Thoracic aorta (tissue), 2 donors: ENCODE measurements at places on chromosomes 6 and 20.

DNA sequence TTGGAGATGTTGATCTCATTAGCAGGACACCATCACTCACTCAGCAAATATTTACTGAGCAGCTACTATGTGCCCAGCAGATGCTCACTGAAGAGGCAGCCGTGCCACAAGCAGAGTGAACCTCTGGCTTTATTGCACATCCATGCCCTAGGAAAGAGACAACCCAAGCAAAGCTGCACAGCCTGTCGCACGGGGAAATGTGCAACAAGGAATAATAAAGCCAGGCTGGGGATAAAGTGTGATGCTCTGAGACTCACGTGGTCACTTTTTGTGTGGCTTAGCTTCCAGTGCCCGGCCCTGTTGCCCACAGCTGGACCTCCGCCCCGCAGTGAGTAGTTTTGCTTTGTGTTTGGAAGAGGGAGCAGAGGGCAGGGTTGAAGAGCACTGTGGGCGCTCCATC is 130.4 kb upstream of the CDH4 start:
- DNase-seq: no peak

DNA sequence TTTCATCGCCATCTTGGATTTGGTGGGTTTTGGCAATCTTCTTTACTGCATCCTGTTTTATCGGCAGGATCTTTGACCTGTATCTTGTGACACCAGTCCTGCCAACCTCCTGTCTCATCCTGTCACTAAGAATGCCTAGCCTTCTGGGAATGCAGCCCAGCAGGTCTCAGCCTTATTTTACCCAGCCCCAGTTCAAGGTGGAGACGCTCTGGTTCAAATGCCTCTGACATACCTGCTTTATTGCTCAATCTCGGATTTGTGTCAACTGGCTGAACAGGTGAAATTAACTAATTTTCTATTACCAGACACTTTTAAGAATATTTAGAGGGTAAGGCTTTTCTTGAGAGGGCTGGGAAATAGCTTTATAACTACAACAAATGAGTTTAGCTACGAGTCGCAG is 102.5 kb downstream of the SASH1 start:
- no peak for DNase-seq

DNA sequence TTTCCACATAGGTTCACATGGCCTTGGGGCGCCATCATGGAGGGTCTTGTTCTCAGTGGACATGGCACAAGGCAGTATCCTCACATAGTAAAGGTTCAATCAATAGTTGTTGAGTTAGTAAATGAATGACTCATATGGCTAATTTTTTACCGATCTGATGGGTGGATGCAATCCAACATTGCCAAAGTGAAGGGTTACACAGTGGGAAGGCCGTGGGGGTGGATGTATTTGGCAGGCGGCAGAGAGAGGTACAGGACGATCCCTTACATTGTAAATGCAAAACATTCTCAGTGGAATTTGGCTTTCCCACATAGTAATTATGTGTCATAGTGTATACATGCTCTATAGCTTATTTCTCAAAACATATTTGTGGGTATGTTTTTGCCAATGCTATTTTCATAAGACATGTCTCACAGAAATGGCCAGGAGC is 21.0 kb upstream of the PDE7B start:
- no peak for DNase-seq

- DNase-seq: no peak
Observed at GRCh38 chr6:152458648-152459644, 178.2 kb downstream of the SYNE1 start.

DNA sequence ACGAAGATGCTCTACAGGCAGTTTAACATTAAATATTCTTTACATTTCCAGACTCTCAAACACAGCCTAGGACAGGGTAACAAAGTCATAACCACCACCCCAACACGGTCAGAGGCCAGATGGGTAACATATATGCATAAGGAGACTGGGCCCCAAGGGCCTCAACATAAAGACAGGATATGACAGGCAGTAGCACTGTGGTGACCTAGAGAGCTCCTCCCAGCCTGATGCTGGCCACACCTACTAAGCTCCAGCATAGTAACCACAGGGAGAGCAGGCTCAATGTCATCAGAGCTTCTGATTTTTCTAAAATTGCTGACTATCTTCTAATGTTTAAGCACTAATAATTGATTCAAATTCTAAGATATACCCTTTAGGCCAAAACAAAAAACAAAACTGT is 21.7 kb downstream of the SMLR1 start:
- DNase-seq: no peak

DNA sequence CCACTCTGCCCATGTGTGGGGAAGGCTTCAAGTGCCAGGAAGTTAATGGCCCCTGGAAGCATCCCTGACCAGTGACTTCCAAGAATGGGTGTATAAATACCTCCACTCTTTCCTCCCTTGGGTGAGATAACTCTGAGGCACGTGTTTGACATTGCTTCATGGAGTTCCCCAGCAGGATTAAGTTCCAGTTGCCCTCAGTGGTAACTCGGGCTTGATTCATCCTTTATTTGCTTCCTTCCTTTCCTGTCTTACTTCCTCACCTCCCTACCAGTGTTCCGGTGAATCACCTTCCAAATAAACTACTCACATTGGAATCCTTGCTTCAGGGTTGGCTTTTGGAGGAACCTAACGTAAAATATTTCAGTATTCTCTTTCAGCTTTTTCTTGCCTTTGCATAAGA is 84.6 kb upstream of the JAG1 start:
- no peak for DNase-seq

DNA sequence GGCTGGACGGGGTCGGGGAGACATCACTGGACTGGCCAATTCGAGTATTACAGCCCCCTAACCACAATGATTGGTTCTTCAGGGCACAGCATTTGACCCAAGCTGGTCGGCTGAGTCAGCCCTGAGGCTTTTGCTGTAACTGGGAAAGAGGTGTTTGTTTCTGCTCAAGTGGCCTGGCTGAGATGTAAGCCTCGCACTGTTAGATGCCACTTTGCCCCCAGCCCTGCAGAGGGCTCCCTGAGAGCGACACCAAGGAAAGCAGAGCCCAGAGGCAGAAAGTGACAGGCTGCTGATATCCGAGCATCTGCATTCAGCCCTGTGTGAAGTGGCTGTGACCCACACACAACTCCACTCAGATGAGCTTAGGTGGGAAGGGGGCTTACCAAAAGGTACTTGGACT is 19.4 kb downstream of the ERGIC3 start:
- no peak for DNase-seq

DNA sequence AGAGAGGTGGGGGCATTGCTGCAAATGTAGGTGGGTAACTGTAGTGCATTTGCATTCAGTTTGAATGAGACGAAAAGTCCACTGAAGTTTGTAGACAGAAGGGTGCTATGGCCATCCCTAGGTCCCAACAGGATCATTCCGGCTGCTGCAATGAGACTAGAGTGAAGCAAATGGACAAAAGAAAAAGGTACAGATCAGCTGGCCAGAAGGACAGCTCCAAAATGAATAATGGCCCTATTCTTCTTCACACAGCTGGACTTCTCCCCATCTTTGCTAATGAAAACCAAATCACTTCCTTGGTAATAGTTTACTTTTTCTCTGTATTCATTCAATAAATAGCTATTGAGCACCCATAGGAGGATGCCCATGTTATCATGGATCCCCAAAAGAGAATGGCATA is 56.4 kb upstream of the TPD52L1 start:
- no peak for DNase-seq

DNA sequence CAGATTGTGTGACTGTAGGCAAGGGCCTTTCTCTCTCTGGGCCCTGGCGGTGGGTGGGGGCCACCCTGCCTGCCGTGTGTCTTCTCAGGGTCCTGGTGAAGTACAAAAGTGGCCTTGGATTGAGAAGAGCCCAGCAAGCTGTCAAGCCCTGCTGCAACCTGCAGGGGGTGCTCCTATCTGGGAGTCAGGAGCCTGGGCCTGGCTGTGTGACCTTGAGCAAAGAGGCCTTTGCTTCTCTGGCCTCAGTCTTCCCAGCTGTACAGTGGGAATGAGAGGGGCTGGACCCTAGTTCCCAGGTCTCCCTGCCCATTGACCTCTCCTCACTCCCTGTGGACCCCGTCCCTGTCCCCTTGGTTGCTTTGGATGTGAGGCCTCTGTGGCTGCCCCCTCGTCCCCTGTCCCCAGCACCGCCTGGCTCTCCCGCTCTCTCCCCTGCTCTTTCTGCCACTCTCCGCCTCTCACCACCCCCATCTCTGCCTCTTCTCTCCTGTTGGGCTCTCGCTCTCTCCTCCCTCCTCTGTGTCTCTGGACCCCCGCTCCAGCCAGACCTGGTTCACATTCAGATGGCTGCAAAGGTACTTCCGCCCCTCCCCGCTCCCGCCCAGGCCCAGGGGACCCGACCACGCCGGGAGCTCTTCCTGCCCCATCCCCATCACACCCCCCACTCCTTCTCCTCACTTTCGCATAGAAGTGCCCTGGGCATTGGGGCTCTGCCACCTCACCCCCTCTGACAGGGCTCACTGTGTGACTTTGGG is 46.7 kb downstream of the SRC start:
- no peak for DNase-seq

GRCh38 chr20:38198238-38198861 is 33.3 kb upstream of the TGM2 start:
- DNase-seq: no peak

GRCh38 chr20:57399587-57400155 is 8.5 kb downstream of the RBM38 start:
- no peak for DNase-seq

GRCh38 chr6:146153040-146153758 is 124.3 kb downstream of the GRM1 start:
- DNase-seq: no peak

GRCh38 chr6:111626441-111626840 is 20.8 kb upstream of the TRAF3IP2 start:
- DNase-seq: no peak

DNA sequence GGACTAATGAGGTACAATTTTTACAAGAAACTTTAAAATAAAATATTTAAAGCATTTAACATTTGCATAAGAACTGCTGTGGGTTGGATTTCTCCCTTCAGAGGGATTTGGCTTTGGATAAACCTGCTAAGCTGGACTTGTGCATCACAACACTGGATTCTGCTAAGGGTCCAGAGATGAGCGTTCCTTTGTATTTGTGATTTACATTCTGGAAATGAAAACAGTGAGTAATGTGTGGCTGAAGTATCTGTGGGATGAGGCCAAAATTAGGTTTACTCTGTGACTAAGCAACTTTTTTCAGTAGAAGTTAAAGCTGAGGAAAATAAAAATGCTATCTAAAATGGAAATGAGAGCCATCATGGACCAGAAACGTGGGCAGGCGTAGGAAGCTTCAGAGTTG is 494.3 kb downstream of the EPM2A start:
- DNase-seq: no peak

GRCh38 chr6:39214120-39214813 is 15.0 kb downstream of the KCNK5 start:
- no peak for DNase-seq

- DNase-seq: no peak
Observed at GRCh38 chr6:97095311-97095850, 170.9 kb downstream of the KLHL32 start.

- no peak for DNase-seq
Observed at GRCh38 chr6:113450061-113450465, 407.1 kb upstream of the MARCKS start.

DNA sequence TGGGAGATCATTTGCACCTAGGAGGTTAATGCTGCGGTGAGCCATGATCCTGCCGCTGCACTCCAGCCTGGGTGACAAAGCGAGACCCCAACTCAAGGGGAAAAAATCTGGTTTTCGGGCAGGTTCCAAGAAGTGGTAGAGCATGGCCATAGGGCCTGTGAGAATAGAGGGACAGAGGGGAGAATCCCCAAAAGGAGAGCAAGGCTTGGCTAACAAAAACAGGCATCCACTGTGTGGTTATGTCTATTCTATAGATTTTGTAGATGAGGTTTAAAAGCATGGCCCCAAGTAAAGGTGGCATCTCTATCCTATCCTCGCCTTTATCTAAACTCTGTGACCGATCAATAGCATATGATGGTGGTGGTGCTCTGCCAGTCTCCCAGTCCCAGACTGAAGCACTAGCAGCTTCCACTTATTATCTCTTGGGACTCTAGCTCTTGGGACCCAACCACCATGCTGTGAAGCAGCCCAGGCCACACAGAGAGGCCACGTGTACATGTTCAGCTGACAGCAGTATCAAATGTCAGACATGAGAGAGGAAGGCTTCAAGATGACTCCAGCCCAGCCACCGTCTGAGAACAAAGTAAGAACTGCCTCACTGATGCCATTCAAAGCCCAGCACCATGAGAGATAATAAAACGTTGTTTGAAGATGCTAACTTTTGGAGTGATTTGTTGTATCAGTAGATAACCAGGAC is 27.7 kb downstream of the EIF2S2 start:
- no peak for DNase-seq
